ENCODE measurements at places on chromosomes 3 and 15. TPM values are rescaled to one million over a fixed set of nuclear protein-coding genes. Genes with fewer than 3 reads are reported as not detected.

The DAZL gene
- total RNA-seq = not detected

GRCh38 chr15:62104401-62104800, 37.6 kb downstream of the C2CD4A start:
- no peak for DNase-seq

The PLSCR2 gene
- 0.73 TPM for total RNA-seq

- no peak for DNase-seq
These were observed 585.6 kb downstream of the TBL1XR1 start for GRCh38 chr3:176611703-176612102.

DNA sequence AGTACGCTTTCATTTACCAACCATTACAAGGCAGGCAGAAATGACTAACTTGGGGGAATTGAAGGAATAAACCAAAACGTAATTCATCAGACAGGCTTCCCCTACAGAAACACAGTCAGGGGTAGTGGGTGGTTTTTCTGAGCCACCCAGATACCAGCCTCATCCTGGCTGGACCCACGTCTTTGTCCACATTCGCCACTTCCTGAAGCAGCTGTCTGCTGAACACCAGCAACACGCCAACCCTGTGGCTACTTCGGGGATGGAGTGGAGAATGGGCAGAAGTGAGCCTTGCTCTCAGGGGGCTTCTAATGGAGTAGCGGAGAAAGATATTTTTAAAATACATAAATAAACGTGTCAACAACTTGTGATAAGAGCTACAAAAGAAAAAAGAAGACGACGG, 40.1 kb downstream of the SYNM start:
- no peak for DNase-seq

- DNase-seq = no peak
These were observed 63.4 kb downstream of the USP13 start for GRCh38 chr3:179716226-179716625.

The MOBP gene
- total RNA-seq = not detected

DNA sequence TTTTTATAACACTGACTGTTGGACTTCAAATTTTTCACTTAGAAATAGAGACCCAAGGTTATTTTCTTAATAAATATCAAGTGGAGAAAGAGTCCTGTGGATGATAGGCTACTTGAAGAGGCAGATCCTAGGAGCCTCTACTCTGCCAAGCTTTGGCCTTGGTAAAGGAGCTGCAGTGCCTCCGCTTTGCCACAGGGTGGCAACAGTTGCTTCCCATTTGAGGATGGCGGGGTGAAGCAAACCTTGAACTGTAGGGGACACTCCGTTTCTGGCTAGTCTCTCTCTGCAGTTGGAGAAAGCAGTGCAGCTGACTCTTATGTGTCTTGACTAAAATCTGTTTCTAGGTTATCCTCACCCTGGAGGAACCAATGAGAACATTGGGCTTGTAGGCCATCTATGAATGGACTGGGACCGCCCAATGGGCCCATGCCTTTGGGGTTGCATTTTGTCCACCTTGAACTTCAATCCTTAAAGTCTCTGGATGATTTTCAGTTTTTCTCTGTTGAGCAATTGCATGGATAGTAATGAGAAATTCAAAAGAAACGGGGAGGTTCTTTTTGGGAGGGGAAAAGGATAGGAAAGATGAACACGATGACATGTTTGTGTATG, 9.8 kb downstream of the SCG5 start:
- no peak for DNase-seq

The MUSTN1 gene
- total RNA-seq = 13.0 TPM

DNA sequence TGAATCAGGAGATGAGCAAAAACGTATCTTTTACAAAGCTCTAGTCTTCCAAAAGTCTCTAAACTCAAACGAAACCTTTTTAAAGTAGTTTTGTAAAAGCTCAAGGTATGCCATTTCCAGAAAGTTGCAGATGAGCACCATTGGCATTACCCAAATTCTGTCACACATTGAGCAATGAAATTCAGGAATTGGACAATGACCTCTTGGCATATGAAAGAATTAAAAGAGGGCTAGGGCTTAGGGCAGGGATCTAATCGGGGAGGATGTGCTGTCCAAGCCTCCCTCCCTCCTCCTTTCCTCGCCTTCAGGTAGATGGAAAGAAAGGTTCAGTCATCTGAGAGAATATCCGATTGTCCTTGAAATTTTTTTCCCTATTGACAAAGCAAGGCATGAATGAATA, 133.1 kb upstream of the CPNE4 start:
- DNase-seq = no peak

DNA sequence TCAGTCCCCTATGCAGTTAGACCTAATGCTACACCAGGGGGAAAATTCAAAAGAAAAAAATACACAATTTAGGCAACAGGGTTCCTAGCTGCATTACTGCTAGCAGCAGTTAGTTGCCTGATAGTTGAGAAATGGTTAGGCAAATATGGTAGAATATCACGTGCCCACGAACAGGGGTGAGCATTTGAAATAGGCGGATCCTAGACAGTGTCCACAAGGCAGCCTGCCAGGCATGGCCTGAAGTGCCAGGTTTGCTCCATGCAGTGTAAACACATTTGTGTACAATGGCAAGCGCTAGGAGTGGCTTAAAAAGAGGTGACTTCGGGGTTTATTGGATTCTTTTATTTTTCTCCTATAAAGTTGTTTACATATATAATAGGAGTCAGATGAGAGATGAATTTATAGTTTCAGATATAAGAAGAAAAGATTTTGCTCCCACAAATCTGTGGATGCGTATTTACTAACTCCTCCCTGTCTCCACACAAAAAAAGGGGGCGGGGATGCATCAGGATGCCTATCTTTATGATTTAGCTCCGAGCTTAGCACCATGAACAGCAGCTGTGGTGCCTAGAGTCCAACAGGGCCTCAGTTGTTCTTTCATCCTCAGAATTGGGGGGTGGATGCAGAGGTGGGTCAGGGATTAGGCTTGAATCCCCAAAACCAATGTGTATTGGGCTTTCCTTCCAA, 3.9 kb upstream of the TGM4 start:
- DNase-seq = no peak

The CHRFAM7A gene
- 0.73 TPM for total RNA-seq

DNA sequence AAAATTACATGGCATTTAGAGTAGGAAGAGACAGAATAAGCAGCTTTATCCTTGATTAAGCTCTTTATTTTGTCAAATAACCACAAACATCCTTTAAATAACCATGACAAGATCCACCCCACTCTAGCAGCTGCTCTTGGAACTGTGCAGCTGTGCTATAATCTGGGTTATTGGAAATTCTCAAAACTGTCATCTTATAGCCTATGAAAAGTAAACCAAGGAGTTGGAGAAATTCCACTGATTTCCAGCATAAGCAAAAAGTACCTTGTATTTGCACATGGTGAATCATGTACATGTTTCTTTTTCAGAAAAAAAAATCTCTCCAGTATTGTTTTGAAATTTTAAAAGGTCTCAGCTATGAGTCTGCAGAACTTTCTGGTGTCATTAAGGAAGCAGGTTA, 88.8 kb upstream of the ABI3BP start:
- no peak for DNase-seq

- no peak for DNase-seq
These were observed 10.3 kb upstream of the CDV3 start for GRCh38 chr3:133563186-133563591.

The CPN2 gene
- total RNA-seq = 0.16 TPM

DNA sequence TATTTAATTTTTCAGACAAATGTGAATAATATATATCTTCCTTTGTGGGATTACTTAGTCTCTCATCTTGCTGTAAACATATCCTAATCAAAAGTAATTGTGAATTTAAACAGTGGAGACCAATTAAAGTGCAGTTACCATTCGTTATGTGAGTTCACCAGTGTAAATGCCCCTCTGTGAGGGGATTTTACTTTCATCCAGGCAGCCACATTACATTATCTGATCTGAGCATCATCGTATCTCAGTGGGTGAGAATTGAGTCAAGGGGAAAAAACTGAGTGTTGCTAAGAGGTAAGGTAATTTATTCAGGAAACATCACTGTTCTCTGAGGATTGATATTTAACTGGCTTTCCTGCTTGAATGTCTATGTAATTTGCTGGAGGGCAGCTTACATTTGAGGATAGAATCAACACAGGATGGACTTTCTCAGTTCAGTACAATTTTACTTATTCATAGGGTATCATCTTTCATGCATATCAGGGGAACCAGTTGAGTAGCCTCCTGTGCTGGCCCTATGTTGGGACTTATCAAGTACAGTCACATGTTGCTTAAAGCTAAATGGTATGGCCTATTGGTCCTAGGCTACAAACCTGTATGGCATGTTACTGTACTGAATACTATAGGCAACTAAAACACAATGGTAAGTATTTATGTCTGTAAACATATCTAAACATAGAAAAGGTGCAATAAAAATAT, 219.7 kb downstream of the CD47 start:
- no peak for DNase-seq

The GOLGA8S gene
- under 0.01 TPM for total RNA-seq

The SLC28A2 gene
- total RNA-seq = not detected

The CBLB gene
- 107 TPM for total RNA-seq

DNA sequence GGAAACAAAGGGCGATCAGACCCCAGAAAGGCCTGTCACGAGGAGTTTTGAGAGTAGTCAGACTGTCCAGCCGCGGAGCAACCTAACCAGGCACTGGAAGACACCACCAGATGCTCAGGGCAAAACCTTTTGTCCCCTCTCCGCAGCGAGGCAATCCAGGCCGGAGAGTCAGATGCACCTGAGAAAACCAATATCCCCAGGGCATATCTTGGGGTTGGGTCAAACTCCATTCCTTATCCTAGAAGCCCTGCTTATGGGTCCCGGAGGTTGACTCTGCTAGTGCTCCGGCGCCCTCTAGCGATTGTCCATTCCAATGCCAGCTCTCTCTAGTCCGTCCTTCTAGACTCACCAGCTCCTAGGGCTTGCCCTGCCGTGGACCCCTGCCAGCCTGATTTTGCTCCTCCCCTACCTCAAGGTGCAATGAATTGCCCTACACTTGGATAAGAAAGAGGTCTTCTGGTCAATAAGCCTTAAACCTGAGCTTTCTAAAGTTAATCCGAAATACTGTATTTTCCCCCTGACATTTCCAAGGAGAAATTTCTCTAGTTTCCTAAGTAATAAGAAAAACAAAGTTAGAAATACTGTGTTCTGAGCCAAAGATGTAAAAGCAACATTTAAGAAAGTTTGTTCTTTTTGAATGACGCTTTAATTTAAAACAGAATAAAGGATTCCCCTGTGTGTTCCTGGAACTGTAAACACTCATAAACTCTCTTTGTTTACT, 5.5 kb downstream of the CPNE4 start:
- peak; percentile 78 for DNase-seq

The NOX5 gene
- total RNA-seq = 2.6 TPM

- DNase-seq = no peak
These were observed 34.5 kb downstream of the TIGIT start for GRCh38 chr3:114328345-114328744.

All from breast epithelium (tissue), 4 donors.